Stimulated activated CD8-positive, alpha-beta memory T cell treated with anti-CD3 and anti-CD28 coated beads, Interleukin-7, amount 100 ng/mL, for 4 hours (primary cell): ENCODE measurements at places on chromosomes 4 and X.
A peak's percentile ranks its signal among the peaks of the same experiment; 100 is the strongest.

DNA sequence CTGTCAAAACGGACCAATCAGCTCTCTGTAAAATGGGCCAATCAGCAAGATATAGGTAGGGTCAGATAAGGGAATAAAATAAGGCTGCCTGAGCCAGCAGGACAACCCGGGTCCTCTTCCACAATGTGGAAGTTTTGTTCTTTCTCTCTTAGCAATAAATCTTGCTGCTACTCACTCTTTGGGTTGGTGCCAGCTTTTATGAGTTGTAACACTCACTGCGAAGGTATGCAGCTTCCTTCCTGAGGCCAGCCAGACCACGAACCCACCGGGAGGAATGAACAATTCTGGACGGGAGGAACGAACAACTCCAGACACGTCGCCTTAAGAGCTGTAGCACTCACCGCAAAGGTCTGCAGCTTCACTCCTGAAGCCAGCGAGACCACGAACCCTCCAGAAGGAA, 287.8 kb downstream of the RAPGEF2 start:
- DNase-seq: no peak

DNA sequence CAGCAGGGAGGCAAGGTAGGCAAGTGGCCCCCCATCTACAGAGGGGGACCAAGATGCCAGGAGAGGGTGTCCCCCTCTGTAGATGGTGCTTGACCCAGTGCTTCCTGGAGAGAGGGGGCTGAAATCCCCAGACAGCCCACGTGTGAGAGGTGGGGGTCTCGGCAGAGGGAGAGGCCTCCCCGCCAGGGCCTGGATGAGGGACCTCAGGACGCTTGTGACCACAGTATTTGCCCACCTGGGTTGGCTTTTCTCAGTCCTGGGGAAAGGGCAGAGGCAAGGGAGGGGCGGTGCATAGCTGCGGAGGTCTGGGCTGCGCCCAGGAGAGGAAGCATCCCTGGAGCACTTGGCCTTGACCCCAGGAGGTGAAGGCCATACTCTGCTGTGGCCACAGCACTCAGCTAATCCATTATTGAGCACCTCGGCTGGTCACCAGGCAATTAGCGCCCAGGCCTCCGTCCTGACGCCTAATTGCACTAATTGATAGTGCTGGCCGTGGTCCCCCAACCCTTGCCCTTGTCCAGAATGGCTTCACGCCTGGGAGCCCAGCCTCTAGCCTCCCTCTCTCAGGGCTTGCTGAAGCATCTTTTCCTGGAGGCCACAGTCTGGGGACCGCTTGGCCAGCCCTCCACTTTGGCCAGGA, 30.7 kb downstream of the HMX1 start:
- DNase-seq: no peak

- no peak for DNase-seq
These were observed 62.3 kb downstream of the LNX1 start for GRCh38 chr4:53529025-53529424.

- no peak for DNase-seq
These were observed 127.8 kb downstream of the BCOR start for GRCh38 chrX:39969819-39970504.

DNA sequence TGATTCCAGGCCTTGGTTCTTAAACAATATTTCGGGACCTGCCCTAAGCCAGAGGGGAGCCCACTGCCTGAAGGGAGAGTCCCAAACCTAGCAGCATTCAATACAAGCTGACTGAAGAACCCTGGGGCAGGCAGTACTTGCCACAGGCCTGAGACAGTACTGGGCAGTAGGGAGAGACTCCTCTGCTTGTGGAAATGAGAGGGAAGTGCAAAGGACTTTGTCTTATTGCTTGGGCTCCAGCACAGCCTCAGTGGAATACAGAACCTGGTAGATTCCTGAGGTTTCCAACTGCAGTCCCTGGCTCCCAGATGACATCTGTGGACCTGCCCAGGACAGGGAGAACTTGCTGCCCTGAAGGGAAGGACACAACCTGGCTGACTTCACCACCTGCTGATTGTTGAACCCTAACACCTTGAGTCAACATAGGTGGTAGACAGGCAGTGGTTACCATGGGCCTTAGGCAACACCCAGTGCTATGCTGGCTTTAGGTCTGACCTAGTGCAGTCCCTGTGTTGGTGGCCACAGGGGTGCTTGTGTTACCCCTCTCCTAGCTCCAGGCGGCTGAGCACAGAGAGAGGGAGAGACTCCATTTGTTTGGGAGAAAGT, 20.3 kb upstream of the ABCG2 start:
- no peak for DNase-seq

- DNase-seq: no peak
These were observed 18.2 kb downstream of the GPRASP1 start for GRCh38 chrX:102669526-102669925.

GRCh38 chr4:175787948-175788347, 24.1 kb downstream of the GPM6A start:
- DNase-seq: no peak

- DNase-seq: no peak
These were observed 44.1 kb upstream of the CLDN24 start for GRCh38 chr4:183366206-183366835.

GRCh38 chrX:68570598-68570997, 71.7 kb downstream of the YIPF6 start:
- no peak for DNase-seq

DNA sequence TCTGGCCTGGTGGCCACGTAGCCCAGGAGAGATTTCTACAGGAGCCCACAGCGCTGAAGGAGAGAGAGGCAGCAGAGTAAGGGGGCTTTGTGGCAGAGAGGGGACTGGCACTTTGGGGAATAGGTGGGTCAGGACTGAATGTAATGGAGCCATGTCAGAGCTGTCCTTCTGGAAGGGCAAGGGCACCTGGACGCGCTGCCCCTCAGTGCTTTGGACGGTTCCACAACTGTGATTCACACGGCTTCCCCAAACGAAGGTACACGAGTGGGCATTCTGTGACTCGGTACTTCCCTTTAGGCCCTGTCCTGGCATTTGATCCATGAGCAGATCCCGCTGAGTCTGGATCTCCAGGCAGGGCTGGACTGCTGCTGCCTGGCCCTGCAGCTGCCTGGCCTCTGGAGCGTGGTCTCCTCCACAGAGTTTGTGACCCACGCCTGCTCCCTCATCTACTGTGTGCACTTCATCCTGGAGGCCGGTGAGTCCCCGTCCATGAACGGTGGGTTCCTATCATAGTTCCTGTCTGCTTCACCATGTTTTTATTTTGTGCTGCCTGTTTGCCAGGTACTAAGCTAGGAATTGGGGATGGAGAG, 35.2 kb upstream of the MSANTD1 start:
- no peak for DNase-seq

DNA sequence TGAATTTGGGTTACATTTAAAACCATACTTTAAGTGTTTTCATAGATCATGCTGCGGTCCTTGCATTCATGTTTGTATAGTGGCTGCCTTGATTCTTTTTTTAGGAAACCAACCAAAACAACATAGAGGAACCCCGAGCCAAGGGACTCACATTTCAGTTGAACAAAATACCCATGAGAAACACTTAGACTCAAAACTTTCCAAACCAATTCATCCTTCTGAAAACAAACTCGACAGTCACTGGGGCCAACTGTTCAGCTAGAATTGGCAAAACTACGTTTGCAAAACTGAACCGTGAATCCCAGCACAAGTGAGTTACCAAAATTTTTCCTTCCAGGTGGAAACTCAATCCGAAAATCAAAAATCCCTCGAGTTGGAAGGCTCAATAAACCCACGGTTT, 1.4 kb downstream of the ADGRA3 start:
- no peak for DNase-seq

GRCh38 chr4:185263419-185263818, 54.0 kb downstream of the SNX25 start:
- no peak for DNase-seq

DNA sequence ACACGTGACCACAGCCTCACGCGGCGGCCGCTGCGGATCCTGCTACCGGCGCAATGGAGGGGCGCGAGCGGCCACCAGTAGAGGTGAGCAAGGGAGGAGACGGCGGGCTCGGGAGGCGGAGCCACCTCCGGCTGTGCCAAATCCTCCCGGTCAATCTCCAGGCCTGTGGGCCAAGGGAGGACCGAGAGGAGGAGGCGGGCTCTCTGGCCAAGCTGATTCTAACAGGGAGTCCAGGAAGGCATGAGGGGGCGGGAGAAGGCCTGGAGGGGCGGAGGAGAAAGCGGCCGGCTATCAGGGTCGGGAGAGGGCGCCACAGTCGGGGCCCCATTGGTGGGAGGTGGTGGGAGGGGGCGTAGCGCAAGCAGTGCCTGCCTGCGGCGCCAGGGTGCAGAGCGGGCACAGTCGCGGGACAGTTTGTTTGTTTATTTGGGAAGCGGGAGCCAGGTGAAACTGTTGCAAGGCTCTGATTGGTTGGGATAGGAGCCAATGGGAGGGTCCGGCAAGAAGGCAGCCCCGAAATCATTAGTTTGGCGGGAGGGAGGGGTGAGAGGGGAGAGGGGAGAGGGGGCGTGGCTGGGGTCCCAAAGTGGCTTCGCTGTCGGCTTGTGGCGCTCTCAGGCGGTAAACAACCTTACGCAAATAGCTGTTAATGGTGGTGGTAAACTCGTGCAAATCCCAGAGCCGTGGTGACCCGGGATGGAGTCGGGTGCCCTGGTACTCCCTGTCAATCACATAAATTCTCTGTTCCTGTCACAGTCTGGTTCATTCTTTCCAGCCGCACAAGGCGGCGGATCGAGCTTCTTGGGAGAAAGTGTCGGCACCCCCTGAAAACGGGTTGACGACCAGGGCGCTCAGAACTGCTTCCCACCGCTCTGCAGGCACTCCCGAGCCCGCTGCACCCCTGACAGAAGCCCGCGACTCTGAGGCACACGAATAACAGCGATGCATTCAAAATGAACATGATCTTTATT, at the start of gene IRS4:
IRS4 (minus strand) TSS at position 55 of the 971 bp plus-strand sequence.
- DNase-seq: no peak

DNA sequence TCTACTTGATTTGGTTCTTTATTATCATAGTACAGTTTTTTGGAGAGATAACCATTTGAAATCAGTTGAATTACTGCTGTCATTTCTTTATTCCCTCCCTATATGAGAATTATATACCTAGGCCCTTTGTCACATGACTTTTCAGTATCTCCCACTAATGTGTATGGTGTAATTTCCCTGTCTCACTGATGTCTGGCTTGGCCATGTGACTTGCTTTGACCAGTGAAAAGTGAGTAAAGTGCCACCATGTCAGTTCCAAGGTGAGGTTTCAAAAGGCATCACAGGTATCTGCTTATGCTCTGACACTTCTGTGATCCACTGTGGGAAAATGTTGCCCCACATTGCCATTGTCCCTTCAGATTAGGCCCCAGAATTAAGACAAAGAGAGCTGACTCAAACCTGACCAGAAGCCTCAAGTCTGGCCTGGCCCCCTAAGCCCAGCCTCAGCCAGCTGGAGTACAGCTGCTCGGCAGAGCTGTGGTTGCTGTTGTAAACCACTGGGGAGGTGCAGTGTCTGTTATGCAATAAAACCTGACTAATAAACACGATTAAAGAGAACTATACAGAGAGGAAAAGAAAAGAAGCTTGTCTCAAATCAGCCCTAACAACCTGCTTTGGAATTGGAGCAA, 27.5 kb downstream of the SETD7 start:
- DNase-seq: peak; percentile 7

GRCh38 chrX:11180571-11180970, 69.4 kb downstream of the HCCS start:
- no peak for DNase-seq

GRCh38 chr4:27214010-27214409, 353.4 kb downstream of the STIM2 start:
- no peak for DNase-seq

DNA sequence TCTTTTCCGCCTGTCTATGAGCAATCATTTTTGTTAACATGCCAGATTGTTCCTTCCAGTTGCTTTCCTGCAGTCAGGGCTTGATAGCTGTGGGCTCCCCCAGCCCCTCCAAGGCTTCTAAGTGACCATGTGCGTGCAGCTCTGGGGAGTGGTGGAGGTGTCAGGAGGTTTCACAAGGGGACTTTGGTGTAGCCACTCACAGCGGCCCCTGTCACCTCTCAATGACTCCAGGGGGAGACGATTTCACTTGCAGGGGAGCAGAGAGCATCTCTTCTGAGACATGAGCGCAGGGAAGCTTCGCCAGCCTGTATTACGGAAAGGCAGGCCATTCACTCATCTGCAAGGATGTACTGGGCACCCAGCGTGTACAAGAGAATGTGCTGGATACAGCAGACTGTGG, 3.1 kb upstream of the GPR78 start:
- DNase-seq: no peak

DNA sequence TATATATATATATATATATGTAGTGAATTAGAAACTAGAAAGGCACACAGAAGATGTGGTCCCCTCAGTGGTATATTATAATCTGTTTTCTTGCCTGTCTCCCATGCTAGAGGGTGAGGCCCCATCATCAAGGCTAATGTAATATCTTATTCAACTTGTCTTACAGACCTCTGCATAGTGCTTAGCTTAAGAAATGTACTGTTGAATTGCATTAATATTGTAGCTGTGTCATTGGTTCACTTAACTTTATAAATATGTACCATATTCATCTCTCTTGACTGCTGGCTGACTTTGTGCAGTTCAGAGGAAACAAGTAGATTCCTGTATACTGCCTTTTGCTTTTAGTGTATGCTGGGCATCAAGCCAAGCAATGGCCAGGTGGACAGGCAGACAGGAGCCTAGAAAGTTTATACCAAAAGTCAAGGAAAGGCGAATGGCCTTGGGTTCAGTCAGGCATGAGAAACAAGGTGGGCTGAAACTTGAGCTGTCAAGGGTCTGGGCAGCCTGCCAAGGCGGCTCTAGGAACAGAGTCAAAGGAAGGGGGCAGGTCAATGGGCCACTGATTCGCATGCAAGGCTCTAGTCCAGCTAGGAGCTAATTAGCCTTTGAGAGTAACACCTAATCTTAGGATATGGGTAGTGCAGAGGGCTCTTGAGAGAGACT, 78.8 kb upstream of the LEF1 start:
- DNase-seq: no peak

DNA sequence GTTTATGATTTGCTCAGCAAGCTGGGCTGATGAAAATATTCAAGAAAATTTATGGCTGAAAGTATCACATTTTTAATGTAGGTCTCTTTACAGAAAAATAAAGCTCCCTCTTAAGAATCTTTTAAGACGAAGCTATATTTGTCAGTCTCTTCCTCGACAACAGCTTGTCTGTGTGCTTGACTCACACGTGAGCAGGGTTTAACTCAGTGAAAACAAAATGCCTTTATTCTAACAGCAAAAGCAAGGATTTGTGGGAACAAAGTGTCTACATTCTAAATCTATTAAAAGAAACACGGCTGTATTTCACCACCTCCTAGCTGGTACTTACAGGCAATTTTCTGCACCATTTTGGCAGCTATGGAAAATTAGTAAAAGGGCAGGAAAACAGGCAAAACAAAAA, 75.5 kb downstream of the NYX start:
- DNase-seq: no peak

GRCh38 chr4:40915318-40916217, 165.8 kb downstream of the NSUN7 start:
- no peak for DNase-seq

GRCh38 chr4:141195095-141195707, 25.5 kb upstream of the ZNF330 start:
- no peak for DNase-seq
